Urothelium cell line (cell line): ENCODE measurements at places on chromosomes 1 and 21.

- no peak for DNase-seq
These were observed 929 bp downstream of the SUMO3 start for GRCh38 chr21:44816761-44817505.

DNA sequence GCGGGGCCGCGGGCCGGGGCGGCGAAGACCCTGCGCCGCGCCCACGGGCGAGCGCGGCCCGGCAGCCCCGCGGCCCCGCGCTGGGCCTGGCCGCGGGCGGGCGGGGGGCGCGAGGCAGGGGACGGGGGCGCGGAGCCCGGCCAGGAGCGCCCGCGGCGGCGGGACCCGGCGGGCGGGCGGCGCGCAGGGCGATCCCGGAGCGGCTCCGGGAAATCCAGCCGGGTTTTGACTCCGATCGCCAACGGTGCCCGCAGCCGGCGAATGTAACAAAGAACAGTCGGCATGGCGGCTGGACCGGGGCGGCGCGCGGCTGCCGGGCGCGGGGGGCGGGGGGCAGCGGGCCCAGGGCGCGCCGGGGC, 334 bp downstream of the PRDM15 start:
- DNase-seq: peak; percentile 28

DNA sequence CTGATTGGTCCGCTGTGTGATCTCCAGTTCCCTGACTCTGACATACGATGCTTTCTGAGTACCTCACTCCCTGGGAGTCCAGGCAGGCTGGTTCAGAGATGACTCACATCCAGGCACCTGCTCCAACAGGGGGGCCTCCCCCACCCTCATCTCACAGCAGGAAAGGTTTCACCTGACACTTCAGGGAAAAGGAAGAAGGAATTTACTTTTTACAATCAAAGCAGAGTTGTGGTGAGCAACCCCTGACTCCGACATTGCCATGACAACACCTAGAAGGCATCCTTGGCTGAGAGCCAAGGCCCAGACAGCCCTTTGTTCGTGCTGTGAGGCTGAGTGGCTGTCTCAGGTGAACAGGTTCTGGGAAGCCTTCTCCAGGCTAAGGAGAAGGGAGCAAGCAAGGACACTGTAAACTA, 164.6 kb upstream of the GJB5 start:
- peak; percentile 87 for DNase-seq

- DNase-seq: no peak
These were observed 129.6 kb downstream of the LRRC40 start for GRCh38 chr1:70075761-70076160.

DNA sequence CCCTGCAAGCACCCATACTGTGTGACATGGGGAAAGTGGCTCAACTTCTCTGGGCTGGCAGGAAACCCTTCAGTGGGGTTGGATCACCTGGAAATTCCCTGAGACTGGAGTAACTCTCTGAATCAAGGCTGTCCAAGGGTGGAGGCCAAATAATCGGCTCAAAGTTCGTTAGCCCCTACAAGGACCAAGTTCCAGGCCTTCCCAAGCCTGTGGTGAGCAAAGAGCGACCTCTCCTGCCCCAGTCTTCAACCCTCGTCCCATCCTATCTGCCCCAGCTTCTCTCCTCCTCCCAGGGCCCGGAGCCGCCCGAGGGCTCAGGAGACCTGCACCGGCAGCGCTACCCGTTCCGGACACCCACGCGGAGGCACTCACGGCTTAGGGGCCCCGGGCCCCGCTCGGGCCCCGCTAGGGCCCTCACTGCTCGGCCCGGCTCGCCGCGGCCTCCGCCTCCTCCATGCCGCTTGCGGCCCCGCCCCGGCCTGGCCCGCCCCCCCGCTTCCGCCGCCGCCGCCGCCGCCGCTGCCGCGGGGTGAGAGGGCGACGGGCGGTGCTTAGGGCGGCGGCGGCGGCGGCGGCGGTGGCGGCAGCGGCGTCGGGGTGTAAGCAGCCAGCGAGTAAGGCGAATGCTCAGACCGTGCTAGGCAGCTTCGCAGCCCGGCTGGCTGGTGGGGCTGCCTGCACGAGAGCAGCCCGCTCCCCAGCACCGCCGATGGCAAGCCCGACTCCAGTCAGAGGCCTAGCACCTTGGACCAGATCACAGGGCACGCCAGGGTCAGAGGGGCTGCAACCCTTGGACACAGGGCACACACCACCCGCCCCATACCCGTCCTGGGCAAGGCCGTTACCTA, at the start of gene POMGNT1:
Gene POMGNT1 (minus strand): TSS at position 471 of the 848 bp plus-strand sequence. CDS start 613 bp downstream, outside the sequence.
- peak; percentile 90 for DNase-seq

- DNase-seq: no peak
These were observed 623 bp downstream of the GNG4 start for GRCh38 chr1:235648954-235649367.

DNA sequence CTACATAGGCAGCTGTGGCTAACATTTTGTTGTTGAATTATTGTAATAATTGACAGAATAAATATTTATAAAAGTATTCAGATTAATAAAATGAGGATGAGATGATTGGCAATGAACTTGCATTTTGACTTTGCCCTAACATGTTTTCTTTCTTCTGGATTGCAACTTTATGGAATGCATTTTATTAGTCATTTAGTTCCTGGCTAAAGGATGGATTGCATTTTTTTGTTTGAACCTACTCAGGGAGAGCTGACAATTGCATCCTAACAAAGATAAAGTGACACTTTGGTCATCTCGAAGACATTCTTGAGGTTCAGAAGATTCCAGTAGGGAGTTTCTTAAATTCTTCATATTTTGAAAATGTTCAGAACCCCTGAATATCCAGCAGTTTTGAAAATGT, 37.5 kb downstream of the PGM1 start:
- no peak for DNase-seq

- no peak for DNase-seq
These were observed 395.8 kb upstream of the VAMP3 start for GRCh38 chr1:7375329-7375728.

- peak; percentile 23 for DNase-seq
These were observed 995 bp downstream of the VASH2 start for GRCh38 chr1:212951126-212951946.

GRCh38 chr1:21517660-21518480, 8.6 kb downstream of the ALPL start:
- DNase-seq: no peak

DNA sequence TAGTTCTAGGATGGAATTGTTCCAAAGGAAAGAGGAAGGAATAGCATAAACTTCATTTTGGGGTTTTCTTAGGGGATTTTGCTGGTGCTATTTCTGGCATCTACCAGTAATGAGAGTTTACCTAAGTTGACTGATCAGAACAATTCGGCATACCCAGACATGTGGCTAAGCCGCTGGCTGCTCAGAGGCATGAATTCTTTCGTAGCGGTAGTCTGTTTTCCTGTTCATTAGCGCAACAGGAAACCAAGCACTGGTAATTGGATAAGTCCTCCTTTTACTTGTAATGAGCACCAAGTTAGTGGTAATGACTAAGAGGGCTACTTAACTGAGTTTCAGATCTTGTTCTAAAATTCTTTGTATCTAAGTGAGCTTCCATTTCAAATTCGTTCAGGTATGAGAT, 38.6 kb downstream of the C21orf91 start:
- no peak for DNase-seq

- DNase-seq: peak; percentile 50
These were observed 57.6 kb upstream of the KIF1B start for GRCh38 chr1:10152709-10153284.

DNA sequence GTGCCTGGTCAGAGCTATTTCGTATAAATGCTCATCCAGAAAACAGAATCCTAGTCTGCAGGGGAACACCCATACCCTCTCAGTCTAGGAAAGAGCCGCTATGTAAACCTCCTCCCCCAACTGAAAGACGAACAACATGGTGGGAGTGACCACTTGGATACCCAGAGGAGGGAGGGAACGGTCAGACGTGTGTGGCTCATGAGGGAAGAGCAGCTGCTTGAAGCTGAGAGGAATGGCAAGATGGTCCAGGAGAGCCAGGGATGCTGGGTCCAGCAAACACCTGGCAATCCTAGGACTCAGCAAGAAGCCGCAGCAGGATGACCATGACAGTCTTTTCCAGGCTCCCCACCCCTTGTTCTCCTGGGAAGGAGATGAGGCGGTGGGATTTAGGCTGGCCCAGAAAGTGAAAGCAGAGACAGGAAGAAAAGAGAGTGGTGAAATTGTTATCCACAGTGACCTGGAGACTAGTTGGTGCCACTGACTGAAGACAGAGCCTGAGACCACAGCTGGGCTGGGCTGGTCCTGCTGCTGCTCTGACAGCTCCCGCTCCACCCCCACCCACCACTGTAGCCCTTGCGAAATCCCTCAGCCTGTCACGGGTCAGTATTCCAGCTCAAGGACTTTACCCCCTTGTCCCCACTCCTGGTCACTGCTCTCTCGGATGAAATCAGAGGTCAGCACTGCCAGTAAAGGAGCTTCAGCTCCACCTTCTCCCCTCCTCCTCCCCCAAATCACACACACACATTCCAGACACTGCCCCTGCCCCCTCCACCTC, 3.6 kb downstream of the CERS2 start:
- DNase-seq: no peak

DNA sequence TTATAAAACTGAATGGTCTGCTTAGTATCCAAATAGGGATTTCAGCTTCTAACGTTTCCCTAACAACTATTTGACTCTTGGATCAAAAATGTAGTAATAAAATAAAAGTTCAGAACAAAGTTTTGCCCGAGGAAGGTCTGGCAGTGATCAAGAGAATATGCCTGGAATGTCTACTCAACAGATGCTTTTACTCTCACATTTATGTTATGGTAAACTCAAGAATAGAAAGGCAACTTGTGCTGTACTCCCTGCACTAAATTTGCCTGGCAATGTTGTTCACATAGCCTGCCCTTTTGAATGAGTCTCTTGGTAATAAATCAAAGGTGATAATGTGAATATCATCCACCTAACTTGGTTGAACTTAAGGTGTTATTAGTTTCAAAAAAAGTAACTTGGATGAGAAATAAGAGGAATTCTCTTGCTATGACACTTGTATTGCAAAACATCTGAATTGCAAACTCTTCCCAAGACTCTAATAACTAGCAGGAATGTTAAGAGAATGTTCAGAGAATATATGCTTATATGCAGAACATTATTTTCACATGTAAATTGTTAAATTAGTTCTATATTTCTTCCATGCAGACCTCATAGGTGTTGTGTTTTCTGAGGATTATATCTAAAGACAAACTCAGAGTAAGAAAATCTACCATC, 215.8 kb downstream of the COL24A1 start:
- no peak for DNase-seq

DNA sequence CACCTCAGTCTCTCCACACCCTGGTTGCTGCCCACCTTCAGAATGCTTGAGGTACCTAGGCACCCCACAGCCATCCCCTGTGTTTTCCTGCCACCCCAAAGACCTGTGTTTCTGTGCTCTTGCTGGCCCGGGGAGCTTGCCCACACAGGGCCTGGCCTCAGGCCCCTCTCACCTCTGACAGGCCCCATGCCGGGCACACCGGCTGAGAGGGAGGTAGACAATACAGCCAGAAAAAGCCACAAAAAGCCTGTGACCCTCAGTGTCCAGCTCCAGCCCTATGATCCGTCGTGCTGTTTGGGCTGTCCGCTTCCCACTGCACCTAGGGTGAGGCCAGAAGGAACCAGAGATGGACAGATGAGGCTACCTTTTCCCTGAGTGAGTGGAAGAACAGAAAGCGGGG, 11.4 kb downstream of the SEMA6C start:
- DNase-seq: no peak

DNA sequence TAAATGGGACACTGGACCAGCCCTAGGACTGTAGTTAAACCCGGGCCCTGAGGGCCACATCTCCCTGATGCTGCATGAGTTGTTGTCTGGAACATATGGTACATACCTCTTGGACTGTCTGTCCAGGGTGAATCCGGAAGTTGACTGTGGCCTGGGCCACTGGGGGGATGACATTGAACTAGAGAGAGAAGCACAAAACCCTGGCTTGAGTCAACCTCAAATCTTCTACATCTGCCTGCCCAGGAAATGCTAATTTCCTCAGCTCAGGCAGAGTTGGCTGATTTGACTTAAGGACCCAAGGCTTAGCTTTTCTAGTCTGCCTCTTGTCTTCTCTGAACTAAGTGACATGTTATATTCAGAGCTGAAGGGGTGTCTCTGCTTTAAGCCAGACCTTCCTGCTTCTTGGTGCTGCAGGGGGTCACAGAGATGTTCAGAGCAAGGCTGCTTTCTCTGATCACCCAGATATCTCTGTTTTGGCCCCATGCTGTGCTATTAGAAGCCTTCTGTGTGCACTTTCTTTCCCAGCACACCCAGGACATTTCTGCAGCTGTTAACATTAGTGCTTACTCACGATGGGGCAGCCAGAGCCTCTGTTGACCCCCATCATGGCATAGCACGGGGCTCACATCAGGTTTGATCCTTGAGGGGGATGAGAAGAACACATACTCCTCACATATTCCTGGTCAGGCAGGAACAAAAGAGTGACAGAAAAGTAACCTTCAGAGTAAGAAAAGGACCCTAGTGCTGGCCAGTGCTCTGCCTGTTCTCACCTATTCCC, 9.6 kb downstream of the PM20D1 start:
- DNase-seq: no peak

- no peak for DNase-seq
These were observed 10.1 kb upstream of the PARP1 start for GRCh38 chr1:226417830-226418546.

GRCh38 chr21:42758721-42759593, 105.5 kb downstream of the PDE9A start:
- no peak for DNase-seq

DNA sequence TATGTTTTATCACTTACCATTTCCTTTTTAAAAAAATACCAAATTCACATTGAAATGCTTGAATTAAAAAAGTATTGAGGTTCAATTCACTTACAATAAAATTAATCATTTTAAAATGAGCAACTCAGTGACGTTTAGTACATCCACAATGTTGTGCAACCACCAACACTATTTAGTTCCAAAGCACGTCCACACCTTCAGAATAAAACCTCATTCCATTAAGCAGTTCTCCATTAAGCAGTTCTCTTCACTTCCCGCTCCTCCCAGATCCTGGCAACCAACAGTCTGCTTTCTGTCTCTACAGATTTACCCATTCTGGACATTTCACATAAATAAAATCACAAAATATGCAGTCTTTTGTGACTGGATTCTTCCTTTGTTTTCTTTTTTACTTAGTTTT, 41.3 kb downstream of the GNG4 start:
- no peak for DNase-seq

GRCh38 chr1:34190692-34191091, 14.0 kb downstream of the C1orf94 start:
- DNase-seq: no peak

DNA sequence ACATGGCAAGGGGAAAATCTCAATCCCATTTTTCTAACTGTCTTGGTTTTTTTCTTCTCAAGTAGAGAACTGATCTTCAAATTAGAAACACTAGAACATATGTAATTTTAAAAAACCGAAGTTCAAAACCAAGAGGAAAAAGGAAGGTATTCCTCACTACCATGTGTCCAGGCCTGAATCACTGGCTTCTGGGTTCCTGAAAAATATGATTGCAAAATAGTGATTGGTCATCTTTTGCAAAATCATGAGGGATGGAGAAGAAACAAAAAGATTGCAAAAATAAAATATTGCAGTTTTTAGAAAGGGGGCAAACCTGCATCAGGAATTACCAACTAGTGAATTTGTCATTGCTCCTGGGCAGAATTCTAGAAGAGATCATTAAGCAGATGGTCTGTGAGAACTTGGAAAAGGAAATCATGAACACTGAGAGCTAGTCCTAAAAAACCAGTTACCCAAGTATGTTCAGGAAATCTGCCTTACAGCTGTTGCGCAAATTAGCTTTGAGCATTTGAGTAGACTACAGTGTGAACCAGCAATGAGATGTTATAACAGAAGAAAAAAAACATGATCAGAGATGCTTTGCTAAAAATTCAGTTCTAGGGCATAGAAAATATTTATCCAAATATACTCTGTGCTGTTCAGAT, 49.4 kb downstream of the SPATA46 start:
- DNase-seq: no peak
